ENCODE measurements at places on chromosomes 6 and 20.
A peak's percentile ranks its signal among the peaks of the same experiment; 100 is the strongest.

- DNase-seq, result peak; percentile 85
Measured at GRCh38 chr6:19976411-19977129, 139.4 kb downstream of the ID4 start.

GRCh38 chr20:5489601-5490000, 172.8 kb upstream of the PROKR2 start:
- DNase-seq, result no peak

GRCh38 chr6:168380956-168381605, 59.9 kb upstream of the SMOC2 start:
- no peak for DNase-seq

GRCh38 chr6:37653933-37654565, 43.6 kb downstream of the MDGA1 start:
- no peak for DNase-seq

GRCh38 chr6:111944541-111944940, 71.3 kb upstream of the FYN start:
- peak; percentile 65 for DNase-seq

GRCh38 chr6:125175466-125176048, 22.0 kb downstream of the TPD52L1 start:
- no peak for DNase-seq

- no peak for DNase-seq
Measured at GRCh38 chr20:4069751-4070150, 54.4 kb upstream of the RNF24 start.

GRCh38 chr20:51549474-51549873, 7.0 kb upstream of the NFATC2 start:
- DNase-seq, result no peak

GRCh38 chr6:169723200-169723909, 945 bp downstream of the PHF10 start:
- no peak for DNase-seq

DNA sequence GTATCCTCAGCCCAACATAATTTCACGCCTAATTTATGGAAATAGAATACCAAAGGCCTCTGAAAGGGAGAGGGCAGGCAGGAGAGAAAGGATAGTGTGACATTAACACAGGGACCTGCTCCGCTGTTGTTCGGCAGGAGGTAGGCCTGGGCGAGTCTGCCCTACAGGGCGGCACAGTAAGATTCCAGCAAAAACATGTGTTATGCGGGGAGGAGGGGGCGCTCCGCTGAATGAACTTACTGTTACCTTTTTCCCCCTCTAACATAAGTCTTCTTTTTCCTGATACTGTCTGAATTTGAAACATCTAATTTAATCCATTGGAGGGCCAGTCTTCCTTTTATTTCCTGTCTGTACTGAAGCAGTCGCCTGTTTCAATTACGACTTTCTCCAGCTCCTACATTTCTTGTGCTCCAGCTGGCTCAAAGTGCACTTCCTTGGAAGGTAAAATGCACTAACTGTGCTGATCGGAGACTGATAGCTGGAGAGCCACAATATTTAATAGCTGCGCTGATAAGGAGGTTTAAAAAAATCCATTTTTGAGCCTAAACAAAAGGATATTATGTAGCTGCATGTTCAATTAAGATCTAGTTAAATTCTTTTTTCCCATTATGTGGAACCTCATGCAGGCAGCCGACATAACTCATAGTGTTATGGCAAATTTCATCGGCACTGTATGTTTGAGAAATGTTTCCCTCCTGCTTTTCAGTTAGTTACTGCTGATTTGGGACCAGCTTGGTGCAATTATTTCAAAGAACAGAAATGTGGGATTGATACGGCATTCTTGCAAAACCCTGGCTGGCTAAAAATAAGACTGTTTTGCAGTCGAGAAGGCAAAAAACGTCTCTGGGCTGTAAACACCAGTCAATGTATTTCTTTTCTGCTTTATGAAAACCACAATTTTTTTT, 193.0 kb downstream of the FOXC1 start:
- no peak for DNase-seq

DNA sequence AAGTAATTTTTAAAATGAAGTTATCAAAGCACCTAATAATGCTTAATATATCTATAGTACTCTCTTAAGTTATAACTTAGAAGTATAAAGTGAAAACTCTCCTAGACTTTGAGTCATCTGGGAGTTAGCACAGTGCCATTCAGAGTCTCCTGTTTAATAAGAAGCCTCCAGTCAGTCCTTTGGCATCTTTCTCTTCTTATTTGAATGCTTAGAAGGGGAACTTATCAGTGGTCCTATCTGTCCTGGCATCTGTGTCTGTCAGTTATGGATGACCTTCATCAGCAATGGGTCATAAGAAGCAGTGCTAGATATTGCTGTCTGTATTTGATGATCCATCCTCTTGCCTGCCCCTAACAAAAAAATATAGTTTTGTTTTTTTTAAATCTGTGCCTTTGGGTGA, 15.2 kb downstream of the TMEM200A start:
- DNase-seq, result no peak

DNA sequence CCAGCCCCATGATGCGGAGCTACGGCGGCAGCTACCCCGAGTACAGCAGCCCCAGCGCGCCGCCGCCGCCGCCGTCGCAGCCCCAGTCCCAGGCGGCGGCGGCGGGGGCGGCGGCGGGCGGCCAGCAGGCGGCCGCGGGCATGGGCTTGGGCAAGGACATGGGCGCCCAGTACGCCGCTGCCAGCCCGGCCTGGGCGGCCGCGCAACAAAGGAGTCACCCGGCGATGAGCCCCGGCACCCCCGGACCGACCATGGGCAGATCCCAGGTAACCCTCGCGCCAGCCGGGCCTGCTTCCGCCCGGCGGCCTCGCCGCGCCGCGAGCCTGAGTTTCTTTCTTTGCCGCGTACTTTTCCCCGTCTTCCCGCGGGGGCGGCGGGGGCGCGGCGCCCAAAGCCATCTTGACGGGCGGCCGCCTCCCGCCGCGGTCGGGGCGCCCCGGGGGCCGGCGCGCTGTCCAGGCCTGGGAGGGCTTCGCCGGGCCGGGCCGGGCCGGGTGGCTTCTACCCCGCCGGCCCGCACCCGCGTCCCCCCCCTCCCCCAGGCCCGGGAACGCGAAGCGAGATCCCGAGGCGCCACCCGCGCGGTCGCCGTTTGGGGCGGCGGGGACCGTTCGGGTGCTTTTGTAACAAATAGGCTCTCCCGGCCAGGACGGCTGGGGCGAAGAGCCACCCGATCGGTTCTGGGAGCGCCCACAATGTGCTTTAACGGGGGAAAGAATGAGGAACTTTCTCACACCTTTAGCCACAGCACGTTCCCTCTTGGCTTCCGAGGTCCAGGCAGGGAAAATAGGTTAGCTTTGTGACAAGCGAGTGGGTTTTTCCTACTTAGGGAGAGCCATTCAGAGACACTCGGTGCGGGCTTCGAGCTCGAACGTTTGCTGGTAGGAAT, 2.3 kb downstream of the ARID1B start:
- DNase-seq, result no peak

Data from DMS153 (cell line).